ENCODE measurements at places on chromosomes 12 and 14.

GRCh38 chr12:15520844-15521243 is 198.5 kb downstream of the PTPRO start:
- DNase-seq: no peak
- no peaks in the 10 kb centered on the region for H3K27me3 ChIP-seq
- no peak overlapping the region for H3K4me3 ChIP-seq
- no peaks in the 10 kb centered on the region for H3K36me3 ChIP-seq
- H3K4me1 ChIP-seq: no peaks in the 10 kb centered on the region

- H3K4me3 ChIP-seq: no peak overlapping the region
- DNase-seq: peak; percentile 24
- H3K27ac ChIP-seq: no peak overlapping the region
- no peaks in the 10 kb centered on the region for H3K27me3 ChIP-seq
- peaks cover 8% of the 10 kb centered on the region for H3K4me1 ChIP-seq
These were observed 21.9 kb upstream of the IFT81 start for GRCh38 chr12:110102255-110102654.

GRCh38 chr14:74401504-74402241 is 24.3 kb downstream of the SYNDIG1L start:
- H3K27me3 ChIP-seq: no peaks in the 10 kb centered on the region
- DNase-seq: peak; percentile 38
- H3K4me1 ChIP-seq: peaks cover 23% of the 10 kb centered on the region
- no peaks in the 10 kb centered on the region for H3K36me3 ChIP-seq
- no peak overlapping the region for H3K27ac ChIP-seq
- no peak overlapping the region for H3K4me3 ChIP-seq

DNA sequence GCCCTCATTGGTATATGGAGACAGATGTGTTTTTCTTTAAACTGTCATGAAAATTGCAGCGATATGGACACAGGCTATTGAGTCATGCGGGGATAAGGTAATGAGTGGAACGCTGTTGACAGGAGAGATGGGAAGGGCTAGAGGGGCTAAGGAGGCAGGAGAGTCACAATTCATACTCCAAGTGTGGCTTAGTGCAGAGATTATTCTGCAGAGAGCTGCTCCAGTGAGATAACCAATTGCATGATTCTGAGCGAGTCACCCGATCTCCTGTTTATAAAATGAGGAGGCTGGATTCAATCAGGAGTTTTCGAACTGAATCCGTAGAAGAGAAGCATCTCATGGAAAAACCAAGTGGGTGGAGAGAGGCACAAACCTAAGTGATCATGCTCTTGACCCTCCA is 106.4 kb upstream of the PLEKHG7 start:
- no peaks in the 10 kb centered on the region for H3K4me1 ChIP-seq
- no peaks in the 10 kb centered on the region for H3K27me3 ChIP-seq
- no peak overlapping the region for H3K4me3 ChIP-seq
- no peaks in the 10 kb centered on the region for H3K36me3 ChIP-seq
- H3K27ac ChIP-seq: no peak overlapping the region

GRCh38 chr12:57902478-57902969 is 38.8 kb upstream of the ATP23 start:
- no peak for DNase-seq
- H3K27me3 ChIP-seq: no peaks in the 10 kb centered on the region
- peaks cover 19% of the 10 kb centered on the region for H3K4me1 ChIP-seq
- H3K27ac ChIP-seq: peak overlapping the region; percentile 44

GRCh38 chr14:69648480-69649451 is 37.4 kb downstream of the SUSD6 start:
- no peaks in the 10 kb centered on the region for H3K36me3 ChIP-seq
- DNase-seq: no peak
- H3K4me1 ChIP-seq: peaks cover 89% of the 10 kb centered on the region
- H3K27me3 ChIP-seq: no peaks in the 10 kb centered on the region
- no peak overlapping the region for H3K4me3 ChIP-seq

- H3K36me3 ChIP-seq: no peaks in the 10 kb centered on the region
- DNase-seq: no peak
- H3K4me1 ChIP-seq: no peaks in the 10 kb centered on the region
- no peak overlapping the region for H3K4me3 ChIP-seq
- no peaks in the 10 kb centered on the region for H3K27me3 ChIP-seq
These were observed 186.9 kb upstream of the BTG1 start for GRCh38 chr12:92332552-92332951.

- no peak overlapping the region for H3K27ac ChIP-seq
- H3K4me1 ChIP-seq: no peaks in the 10 kb centered on the region
- no peaks in the 10 kb centered on the region for H3K27me3 ChIP-seq
- no peak overlapping the region for H3K4me3 ChIP-seq
- H3K36me3 ChIP-seq: no peaks in the 10 kb centered on the region
These were observed 905.4 kb downstream of the SLC16A7 start for GRCh38 chr12:60501124-60501729.

DNA sequence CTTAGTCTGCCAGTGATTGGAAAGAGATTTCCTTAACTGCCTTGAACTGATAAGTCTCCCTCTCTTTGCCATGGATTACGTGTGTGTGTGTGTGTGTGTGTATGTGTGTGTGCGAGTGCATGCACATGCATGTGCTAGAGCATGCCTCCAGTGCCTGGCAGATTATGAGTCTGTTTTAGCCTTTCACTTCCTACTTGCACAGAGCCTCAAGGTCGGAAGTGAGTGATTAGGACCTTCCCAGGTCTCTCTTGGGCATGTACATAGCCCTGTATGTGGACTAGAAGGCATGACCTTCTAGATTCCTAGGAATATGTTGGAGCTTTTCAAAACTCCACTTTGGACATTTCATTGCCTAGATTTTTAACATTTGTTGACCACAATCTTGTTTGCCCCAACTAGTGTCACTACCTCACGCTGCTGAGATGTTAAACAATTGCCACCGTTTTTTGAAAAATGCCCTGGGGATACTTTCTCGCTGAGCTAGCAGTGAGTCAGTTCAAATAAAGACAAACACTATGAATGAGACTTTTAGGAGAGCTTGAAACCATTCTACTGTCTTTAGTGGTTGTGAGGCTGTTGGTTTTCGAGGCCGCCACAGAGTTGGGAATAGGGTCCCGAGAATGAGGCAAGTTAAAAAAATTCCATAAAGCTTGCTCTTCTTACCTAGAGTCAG is 28.2 kb downstream of the KIAA0586 start:
- no peaks in the 10 kb centered on the region for H3K27me3 ChIP-seq
- peaks cover 3% of the 10 kb centered on the region for H3K36me3 ChIP-seq
- no peak overlapping the region for H3K27ac ChIP-seq
- H3K4me3 ChIP-seq: no peak overlapping the region
- no peak for DNase-seq

DNA sequence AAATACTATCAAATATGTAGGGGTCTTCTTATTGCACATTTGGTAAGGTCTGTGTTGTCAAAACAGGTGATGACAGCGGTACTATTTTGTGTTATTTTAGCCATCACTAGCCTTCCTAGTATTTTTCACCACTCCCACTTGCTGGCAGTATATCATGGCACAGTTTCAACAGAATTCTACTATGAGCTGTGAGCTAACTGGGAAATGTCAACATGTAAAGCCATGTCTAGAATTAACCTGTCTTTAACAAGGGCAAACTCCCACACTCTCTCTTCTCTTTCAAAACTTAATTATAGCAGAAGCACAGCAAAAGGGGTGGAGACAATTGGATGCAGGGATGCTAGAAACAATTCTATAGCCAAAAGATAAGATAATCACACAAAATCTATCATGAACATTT is 253.4 kb downstream of the PAX9 start:
- no peak overlapping the region for H3K4me3 ChIP-seq
- no peak overlapping the region for H3K27ac ChIP-seq
- H3K4me1 ChIP-seq: no peaks in the 10 kb centered on the region
- H3K36me3 ChIP-seq: no peaks in the 10 kb centered on the region

DNA sequence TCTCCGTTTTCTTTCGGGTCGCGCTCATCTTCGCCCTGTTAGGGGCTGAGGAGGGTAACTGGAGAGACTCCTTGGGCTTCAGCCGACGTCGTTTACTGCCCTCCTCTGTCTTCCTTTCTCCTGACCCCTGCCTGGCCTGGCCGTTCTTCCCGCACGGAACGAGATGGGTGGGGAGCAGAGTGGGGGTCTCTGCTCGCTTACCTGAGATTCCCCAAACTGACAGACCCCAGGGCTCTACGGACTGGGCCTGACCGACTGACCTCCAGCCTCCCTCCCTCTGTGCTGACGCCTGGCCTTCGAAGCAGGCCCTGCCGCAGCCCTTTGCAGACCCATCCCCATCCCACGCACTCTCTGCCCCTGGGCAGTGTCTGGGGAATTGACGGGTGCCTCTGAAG is 439 bp downstream of the GOLGA5 start:
- peaks cover 12% of the 10 kb centered on the region for H3K36me3 ChIP-seq
- no peaks in the 10 kb centered on the region for H3K27me3 ChIP-seq
- H3K27ac ChIP-seq: peak overlapping the region; percentile 94
- peak; percentile 25 for DNase-seq
- peak overlapping the region; percentile 90 for H3K4me3 ChIP-seq

DNA sequence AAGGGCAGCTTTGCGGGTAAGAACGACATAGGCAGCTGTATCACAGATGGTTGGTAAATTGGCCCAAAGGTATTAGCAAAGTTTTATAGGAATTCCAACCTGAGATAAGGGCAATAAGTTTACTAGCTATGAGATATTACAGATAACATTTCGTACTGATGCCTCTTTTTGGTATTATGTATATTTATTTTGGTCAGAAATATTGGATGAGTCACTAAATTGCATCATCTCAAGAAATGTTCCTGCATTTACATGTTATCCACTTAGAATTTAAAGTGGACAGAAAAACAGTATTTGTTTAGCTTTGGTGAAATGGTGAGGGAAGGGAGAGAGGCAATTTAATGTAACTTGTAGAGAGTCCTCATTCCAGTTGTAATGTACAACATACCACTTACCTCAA is 65.1 kb upstream of the PZP start:
- DNase-seq: no peak
- no peaks in the 10 kb centered on the region for H3K27me3 ChIP-seq
- H3K27ac ChIP-seq: no peak overlapping the region
- no peaks in the 10 kb centered on the region for H3K4me1 ChIP-seq
- no peaks in the 10 kb centered on the region for H3K36me3 ChIP-seq

GRCh38 chr14:94043756-94044475 is 17.8 kb downstream of the OTUB2 start:
- peaks cover 54% of the 10 kb centered on the region for H3K36me3 ChIP-seq
- no peak overlapping the region for H3K4me3 ChIP-seq
- H3K4me1 ChIP-seq: peaks cover 14% of the 10 kb centered on the region
- no peak for DNase-seq
- no peak overlapping the region for H3K27ac ChIP-seq

DNA sequence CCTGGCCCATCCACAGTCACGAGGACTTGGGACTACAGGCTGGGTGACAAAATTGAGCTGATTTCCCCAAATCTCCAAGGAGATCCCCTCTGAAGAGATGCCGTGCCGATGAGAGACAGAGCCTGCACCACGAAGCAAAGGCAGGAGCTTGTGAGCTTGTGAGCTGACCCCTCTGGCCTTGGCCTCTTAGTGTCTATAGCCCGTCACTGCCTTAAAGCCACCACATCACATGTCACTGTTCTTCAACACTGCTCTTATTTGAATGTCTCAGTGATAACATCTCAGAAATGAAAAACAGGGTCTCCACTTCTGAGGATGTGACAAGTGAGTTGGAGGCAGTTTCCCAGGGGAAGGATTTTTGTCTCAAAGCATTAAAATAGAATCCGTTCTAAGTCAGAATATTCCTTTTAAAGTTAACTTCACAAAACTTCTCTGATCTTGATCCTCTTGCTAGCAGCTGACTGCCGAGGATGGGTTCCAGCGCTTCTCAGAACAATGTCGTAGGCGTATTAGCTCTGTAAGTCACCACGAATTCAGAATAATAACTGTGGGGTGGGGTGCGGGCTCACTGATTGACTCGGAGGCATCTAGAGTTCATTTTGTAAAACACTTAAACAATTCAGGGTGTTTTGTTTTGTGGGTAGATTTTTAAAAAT is 37.5 kb downstream of the CHST11 start:
- DNase-seq: no peak
- no peaks in the 10 kb centered on the region for H3K36me3 ChIP-seq
- H3K27ac ChIP-seq: peak overlapping the region; percentile 70
- peaks cover 41% of the 10 kb centered on the region for H3K4me1 ChIP-seq

GRCh38 chr14:91323671-91324605 is 79.4 kb upstream of the GPR68 start:
- peaks cover 48% of the 10 kb centered on the region for H3K4me1 ChIP-seq
- H3K27me3 ChIP-seq: no peaks in the 10 kb centered on the region
- no peak overlapping the region for H3K4me3 ChIP-seq
- DNase-seq: peak; percentile 90

DNA sequence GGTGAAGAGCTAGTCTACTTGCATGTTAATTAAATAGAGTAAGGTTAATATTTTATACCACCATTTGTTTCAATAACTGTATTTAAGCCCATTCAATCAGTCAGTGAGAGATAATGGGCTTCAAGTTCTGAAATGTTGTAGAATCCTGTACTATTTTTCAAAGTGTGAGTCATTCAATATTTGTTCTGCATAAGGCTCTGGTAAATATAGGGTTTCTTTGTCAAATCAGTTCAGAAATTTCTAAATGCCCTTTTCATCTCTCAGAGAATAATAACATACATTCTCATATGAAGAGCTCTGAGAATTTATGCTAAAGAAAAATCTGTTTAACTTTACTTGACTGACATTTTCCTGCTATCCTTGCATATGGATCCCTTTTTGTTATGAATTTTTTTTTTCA is 493.3 kb downstream of the TMTC2 start:
- DNase-seq: no peak
- no peaks in the 10 kb centered on the region for H3K36me3 ChIP-seq
- no peaks in the 10 kb centered on the region for H3K27me3 ChIP-seq
- H3K4me3 ChIP-seq: no peak overlapping the region
- H3K4me1 ChIP-seq: no peaks in the 10 kb centered on the region
- H3K27ac ChIP-seq: no peak overlapping the region

DNA sequence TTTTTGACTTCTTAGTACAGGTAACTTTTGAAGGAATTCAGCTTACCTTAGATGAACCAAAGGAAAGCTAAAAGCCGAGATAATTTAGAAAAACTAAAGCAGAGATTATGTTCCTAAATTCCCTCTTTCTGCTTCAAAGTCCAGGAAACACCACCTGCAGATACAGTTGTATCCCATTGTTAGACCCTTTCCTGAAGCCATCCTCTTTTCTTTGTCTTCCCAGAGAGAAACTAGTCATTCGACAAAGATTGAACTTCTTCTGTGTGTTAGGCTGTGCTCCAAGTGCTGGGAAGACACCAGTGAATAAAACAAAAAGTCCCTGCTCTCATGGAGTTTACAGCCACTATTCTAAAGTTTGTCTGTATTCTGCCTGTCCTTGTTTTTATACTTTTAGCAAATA is 29.3 kb downstream of the PPM1A start:
- peaks cover 9% of the 10 kb centered on the region for H3K36me3 ChIP-seq
- no peak for DNase-seq
- H3K4me1 ChIP-seq: peaks cover 14% of the 10 kb centered on the region
- H3K4me3 ChIP-seq: no peak overlapping the region

DNA sequence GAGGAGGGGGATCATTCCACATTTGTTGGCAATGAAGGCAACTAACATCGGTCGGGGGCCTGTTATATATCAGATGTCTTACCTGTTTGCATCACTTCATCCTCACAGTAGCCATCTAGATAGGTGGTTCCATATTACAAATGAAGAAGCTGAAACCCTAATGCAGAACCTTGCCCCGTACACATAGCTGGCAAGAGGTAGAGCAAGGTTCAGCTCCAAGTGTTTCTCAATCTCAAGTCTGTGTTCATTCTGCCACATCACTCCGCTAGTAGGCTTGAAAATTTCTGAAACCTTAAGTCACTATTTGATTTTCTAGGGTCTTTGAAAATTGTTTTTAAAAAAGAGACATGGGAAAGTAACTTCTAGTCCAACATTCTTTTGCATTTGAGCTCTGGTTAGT is 17.0 kb downstream of the AVPR1A start:
- H3K27ac ChIP-seq: no peak overlapping the region
- H3K36me3 ChIP-seq: no peaks in the 10 kb centered on the region
- DNase-seq: no peak

All from upper lobe of left lung (tissue), 6 donors.